ENCODE measurements at places on chromosomes 4 and X.

- no peak for DNase-seq
Measured at GRCh38 chr4:8607603-8608481, 15.3 kb downstream of the CPZ start.

DNA sequence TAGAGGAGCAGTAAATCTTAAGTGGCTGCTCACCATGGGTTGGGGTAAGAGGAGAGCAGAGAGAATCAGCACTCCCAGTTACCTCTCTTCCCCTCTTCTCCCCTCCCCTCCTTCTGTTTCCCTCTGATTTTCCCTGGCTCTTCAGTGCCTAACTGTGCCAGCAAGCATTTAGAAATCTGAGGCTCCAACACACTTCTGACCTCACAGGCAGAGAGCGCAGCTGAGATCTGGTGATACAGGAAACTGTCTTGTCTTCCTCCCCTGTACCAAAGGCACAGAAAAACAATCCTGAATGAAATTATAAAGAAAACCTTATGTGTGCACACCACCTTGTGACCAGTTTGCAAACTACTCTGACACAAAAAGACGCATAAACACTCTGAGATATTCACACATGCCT is 82.4 kb upstream of the SMIM10 start:
- no peak for DNase-seq

DNA sequence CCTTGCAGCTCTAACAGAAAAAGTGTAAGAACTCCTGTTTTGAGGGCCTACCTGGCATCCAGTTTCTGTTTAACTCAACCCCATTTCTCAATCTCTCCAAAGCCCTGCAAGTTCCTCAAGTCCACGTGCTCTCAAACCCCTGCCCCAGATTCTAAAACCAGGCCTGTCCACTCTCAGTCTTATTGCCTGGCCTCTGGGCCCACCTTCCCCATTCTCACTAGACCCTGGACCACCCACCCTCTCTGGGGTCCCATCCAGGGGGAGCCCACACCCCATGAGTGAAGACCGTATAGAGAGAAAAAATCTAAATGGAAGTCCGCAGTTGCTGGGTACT is 58.3 kb downstream of the TLR10 start:
- no peak for DNase-seq

- DNase-seq, result peak; percentile 0
Measured at GRCh38 chrX:115134382-115134781, 54.8 kb upstream of the RBMXL3 start.

DNA sequence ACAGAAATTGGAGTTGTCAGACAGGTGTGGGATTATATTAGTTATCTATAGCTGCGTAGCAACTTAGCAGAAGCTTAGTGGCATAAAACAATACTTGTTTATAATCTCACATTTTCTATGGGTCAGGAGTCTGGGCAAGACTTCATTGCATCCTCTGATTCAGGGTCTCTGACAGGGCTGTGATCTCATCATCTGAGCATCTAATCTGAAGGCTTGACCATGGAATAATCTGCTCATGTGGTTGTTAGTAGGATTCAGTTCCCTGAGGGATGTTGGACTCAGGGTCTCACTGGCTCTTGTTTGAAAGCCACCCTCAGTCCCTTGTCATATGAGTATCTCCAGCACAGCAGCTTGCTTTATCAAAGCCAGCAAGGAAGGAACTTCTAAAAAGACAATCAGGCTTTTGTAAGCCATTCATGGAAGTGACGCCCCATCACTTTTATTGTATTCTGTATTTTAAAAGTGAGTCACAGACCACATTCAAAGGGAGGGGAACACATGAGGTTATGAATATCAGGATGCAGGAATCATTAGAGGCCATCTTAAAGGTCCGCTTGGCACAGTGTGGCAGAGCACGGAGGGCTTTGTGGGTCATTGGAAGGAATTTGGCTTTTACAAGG is 37.2 kb upstream of the FAM9B start:
- no peak for DNase-seq

- no peak for DNase-seq
Measured at GRCh38 chrX:140318296-140318695, 186.6 kb downstream of the SOX3 start.

- DNase-seq, result no peak
Measured at GRCh38 chr4:95857761-95858160, 17.9 kb downstream of the PDHA2 start.

DNA sequence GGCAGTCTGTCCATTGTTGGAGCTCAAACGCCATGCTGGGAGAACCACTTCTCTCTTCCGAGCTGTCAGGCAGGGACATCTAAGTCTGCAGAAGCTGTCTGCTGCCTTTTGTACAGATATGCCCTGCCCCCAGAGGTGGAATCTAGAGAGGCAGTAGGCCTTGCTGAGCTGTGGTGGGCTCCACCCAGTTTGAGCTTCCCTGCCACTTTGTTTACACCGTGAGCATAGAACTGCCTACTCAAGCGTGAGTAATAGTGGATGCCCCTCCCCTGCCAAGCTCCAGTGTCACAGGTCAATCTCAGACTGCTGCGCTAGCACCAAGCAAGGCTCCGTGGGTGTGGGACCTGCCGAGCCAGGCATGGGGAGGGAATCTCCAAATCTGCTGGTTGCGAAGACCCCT is 145.7 kb downstream of the VSIG4 start:
- DNase-seq, result no peak

DNA sequence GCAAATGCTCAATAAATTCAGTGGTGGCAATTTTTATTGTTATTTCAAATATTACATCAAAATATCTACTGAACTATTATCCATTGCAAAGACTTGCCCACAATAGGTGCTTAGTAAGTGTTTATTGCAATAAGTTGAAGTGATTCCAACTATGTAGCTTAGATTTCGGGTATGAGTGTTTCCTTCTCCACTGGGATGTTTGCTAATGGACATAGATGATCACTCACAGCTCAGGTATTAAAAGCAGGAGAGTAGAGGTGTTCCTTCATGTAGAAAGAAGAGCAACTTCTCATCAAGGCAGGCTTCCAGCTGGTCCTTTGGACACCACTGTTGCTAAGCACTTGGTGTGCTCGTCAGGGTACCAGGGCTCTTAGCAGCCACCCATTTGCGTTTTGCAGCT is 66.3 kb upstream of the MTM1 start:
- no peak for DNase-seq

DNA sequence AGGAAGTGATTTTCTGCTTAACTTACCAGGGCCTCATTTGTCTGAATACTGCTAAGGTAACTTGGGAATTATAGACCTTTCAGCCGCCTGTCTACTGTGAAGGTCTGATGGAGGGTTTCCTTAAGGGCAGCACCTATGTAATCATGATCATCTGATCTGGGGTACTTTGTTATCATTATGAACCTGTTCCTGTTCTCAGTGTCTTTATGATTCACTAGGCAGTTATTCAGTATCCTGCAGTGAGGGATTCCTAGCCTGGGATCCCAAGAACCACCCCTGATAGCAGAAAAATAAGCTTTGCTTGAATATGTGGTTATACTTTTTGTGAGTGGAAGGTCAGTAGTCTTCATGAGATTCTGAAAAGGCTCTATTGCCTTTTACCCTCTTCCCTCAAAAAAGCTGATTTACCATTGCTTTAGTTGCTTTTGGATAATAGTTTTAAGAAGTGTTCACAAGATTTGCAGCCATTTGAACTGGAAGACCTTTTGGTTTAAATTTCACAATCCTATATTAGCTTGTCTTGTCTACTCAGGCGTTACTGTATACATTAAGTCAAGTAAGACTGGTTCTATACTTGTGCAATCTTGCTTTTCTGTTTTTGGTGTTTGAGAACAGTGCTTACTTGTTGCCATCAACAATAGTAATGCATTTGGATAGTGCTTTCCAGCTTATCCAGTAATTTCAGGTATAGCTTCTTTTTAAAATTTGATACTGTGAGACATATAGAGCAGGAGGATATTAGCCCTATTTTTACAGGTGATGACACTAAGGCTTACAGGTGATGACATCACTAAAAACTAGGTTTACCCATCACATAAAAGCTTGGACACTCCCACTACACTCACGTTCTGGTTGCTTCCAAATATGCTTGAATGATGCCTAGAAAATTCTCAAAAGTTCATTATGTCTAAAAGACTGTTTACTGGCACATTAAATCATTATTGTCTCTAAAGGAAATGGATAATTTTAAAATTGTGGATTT is 60.0 kb downstream of the FHIP1A start:
- no peak for DNase-seq

- DNase-seq, result no peak
Measured at GRCh38 chrX:71291381-71291780, 7.9 kb downstream of the NONO start.

GRCh38 chr4:98260047-98260578 is 1.1 kb upstream of the RAP1GDS1 start:
- DNase-seq, result peak; percentile 47

DNA sequence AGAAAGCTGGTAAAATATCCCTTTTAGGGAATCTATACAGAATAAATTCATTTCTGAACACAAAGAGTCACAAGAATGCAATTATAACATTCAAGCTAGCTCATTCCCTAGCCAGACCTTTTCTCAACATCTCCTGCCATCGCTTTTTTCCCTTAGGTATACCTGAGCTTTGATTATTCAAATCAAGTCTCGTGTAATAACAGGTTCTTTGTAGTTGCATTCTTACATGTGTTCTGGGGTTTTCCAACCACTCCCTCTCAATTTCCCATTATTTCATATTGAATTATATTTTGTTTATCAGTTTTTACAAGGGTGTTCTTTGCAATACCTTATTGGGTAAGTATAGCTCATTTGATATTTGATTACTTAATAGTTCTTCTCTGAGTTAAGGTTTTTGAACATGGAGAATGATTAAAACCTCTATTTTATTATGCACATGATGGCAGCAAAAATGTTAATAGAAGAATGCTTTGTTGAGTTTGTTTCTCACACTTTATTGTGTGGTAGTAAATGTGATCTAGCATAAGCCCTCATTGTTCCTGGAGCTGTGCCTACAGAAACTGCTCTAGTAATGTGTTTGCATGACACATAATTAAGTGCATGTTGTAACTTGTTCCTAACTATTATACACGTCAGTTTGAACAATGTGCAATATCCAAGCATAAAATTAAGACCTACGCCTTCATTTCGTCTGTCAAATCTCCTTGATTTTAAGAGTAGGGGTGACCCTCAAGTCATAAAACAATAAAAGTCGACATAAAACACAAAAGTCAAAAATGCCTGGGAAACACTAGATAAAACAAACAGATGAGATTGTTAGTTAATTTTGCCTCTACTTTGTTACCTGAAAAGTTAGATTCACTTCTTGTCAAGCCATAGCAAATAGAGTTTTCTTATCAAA is 124.0 kb upstream of the POF1B start:
- no peak for DNase-seq

DNA sequence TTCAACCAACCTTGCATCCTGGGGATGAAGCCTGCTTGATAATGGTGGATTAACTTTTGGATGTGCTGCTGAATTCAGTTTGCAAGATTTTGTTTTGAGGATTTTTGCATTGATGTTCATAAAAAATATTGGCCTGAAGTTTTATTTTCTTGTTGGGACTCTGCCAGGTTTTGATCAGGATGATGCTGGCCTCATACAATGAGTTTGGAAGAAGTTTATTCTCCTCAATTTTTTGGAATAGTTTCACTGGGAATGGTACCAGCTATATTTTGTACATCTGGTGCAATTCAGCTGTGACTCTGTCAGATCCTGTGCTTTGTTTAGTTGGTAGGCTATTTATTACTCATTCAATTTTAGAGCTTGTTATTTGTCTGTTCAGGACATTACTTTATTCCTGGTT is 340.3 kb upstream of the TRAM1L1 start:
- DNase-seq, result no peak

DNA sequence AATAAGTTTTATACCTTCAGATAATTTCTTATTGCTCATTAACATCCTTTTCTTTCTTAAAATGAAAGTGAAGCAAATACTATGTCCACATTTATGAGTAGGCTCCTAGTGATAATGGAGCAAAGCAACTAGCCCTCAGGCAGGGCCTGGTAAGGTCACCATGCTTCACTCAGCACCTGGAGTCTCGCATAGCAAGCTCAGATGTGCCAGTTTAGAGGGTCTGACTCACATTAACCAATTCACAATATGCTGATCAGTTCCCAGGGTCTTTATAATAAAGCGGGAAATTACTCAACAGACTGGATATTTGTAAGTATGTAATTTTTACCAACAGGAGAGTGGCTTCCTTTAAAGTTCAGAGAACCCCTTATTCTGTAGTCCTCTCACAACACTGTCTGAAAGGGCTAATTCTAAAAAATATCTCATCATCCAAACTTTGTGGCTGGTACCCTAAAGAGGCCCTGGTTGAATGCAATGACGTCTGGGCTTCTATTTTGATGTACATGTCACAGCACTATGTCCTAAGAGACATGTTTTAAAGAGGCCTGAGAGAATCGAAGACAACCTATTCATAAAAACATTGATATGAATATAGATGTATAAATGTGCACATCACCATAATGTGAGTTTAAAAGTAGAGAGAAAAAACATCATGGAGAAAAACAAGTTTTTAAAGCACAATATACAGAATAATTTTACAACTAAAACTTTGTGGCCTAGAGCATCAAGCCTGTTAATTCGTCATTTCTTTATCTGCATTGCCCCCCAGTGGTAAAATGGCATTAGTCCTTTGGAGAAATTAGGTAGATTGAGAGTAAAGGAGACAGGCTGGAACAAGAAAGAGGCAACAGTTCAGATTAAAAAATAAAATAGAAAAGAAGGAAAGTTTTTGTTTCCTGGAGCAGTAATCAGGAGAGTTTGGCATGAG is 44.3 kb downstream of the IL21 start:
- peak; percentile 61 for DNase-seq

DNA sequence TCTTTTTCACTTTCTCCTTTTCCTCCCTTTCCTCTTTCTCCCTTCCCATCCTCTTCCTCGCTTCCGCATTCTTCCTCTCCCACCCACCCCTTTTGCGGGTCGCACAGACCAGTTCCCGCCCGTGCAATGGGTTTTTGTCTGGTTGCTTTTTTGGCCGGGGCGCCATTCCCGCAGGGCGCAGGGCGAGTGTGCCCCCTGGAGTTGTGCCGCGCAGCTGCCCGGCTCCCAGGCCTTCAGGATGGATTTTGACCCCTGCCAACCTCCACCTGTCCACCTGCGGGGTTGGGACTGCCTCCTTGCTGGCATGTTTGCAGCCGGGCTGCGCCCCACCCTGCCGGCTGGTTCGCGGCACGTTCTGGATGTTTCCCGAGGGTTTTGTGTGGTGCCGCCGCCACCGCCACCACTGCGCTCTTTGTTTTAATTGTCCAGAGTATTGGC is 578 bp upstream of the SEL1L3 start:
- DNase-seq, result no peak

All from putamen (tissue), 1 donor.